Astrocyte of the cerebellum (primary cell): ENCODE measurements at places on chromosomes 16 and 17.
A peak's percentile ranks its signal among the peaks of the same experiment; 100 is the strongest.

DNA sequence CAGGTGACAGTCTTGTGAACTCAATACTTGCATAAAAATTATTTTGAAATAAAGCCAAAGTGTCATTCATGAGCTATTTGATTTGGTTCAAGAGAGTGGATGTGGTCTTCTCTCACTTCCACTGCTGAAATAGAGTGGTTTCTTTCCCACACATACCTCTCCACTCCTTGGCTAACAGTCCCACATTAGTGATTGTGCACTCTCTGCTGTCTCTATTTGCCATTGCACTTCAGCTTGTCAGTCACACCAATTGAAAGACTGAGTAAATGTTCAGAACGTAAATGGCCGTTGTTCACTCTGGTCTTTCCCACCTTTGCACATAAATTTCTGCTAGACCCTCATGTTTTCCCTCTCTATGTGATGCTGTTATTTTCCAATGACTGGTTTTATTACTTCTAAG is 197.5 kb downstream of the FTO start:
- no peak for DNase-seq

GRCh38 chr16:11552440-11552839 is 34.3 kb downstream of the LITAF start:
- DNase-seq, result no peak

DNA sequence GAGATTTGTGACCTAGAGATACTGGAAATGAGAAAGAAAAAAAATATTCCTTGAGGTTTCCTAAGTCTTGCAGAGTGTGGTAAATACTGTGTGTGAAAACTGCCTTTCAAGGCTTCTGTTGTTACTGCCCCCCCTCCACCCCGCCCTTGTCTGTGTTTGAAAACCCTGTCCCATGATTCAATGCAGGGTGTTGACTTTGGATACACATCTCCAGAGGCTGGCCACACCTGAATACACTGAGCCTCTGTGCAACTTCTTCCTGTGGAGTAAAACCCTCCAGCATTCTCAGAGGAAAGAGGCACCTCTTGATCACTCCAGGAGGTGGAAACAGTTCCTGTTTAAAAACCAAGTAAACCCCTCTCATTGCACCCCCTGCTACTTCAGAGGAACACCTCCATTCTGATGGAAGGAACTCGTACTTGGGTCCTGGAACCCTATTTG is 123.0 kb upstream of the CACNG5 start:
- no peak for DNase-seq

DNA sequence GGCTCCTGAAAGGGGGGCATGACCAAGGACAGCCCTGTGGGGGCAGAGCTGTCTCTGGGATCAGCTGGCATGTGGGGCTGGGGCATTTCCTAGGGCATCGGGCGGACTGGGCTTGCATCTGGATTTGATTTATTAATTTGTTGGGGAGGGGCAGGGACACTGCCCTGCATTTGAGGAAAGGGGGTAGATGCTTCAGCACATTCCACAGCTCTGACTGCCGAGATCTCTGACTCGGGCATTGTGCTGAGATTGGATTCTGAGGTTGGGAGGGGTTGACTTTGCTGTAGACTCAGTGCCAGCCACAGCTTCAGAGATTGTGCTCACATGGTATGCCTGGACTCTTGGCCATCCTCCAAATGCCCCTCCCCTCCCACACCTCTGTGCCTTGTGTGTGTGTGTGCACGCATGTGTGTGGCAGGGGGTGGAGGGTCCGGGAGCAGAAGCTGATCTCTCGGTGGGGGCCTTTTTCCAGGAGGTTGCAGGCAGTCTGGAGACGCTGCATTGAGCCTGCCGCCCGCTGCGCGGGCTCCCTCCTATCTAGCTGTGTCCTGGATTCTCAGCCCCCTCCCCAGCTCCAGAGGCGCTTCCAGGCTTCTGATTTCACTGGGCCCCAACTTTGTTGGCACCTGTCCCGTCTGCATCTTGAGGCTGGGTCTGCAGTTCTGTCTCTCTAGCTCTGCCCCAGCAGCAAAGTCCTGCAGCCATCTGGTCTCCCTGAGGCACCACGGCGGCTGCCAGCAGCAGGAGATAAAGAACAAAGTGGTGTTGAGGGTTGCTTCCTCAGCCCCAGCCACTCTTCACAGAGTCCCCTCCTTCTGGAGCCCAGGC is 14.9 kb downstream of the IGFBP4 start:
- peak; percentile 46 for DNase-seq

- no peak for DNase-seq
Observed at GRCh38 chr17:27207073-27207513, 86.8 kb upstream of the WSB1 start.

DNA sequence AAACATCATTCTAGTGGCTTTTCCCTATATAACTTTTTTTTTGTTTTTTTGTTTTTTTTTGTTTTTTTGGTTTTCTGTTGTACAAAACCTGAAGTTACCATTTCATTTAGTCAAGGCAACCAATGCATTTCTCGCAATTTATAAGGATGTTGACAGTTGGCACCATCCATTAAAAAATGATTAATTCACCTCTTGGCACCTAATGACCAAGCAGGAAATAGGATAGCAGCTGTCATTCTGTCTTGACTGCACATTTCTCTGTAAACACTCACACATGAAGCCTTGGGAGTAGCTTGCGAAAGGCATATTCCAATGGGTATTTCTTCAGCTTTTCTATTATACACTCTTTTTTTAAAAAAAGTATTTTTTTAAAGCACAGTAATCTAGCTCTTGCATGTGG is 77.5 kb downstream of the SYCE1L start:
- DNase-seq, result no peak

GRCh38 chr17:33732116-33732515 is 439.0 kb upstream of the ASIC2 start:
- DNase-seq, result no peak

DNA sequence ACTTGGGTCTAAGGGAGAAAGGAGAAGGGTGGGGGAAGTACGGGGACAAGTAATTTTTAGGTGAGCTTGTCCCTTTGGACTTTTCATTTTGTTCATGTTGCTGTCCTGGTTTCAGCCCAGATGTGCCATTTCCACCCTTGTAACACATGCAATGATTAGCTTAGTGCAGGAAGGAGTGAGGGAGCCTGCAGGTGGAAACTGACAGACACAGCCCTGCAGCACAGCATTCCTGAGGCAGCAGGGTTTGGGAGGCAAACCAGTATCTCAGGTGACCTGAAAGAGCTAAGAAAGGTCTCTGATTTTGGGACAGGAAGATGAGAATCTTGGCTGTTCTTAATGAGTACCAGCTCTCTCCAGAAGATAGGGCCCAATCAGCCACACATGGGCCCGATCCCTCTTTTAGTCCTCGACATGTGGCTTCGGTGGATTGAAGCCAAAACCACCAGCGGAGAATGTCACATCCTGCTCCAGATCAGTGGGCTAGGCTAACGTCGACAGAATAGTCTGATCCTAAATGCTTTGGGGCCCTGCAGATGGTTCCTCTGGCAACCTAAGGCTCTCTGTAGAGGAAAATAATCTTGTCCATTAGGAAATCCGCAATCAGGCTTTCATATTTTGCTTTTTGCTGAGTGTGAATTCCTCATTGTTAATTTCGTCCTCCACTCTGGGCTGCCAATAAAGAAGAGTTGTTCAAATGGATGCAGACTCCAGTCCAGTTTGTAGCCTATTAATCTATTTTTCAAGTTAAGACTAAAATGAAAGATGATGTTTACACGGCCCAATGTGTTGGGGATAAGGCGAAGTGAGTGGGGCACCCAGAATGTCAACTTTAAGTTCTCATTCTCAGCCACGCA is 3.8 kb upstream of the RNF157 start:
- no peak for DNase-seq

- no peak for DNase-seq
Observed at GRCh38 chr16:48879223-48880122, 269.5 kb upstream of the N4BP1 start.

GRCh38 chr16:87032554-87032953 is 284.6 kb downstream of the C16orf95 start:
- no peak for DNase-seq

DNA sequence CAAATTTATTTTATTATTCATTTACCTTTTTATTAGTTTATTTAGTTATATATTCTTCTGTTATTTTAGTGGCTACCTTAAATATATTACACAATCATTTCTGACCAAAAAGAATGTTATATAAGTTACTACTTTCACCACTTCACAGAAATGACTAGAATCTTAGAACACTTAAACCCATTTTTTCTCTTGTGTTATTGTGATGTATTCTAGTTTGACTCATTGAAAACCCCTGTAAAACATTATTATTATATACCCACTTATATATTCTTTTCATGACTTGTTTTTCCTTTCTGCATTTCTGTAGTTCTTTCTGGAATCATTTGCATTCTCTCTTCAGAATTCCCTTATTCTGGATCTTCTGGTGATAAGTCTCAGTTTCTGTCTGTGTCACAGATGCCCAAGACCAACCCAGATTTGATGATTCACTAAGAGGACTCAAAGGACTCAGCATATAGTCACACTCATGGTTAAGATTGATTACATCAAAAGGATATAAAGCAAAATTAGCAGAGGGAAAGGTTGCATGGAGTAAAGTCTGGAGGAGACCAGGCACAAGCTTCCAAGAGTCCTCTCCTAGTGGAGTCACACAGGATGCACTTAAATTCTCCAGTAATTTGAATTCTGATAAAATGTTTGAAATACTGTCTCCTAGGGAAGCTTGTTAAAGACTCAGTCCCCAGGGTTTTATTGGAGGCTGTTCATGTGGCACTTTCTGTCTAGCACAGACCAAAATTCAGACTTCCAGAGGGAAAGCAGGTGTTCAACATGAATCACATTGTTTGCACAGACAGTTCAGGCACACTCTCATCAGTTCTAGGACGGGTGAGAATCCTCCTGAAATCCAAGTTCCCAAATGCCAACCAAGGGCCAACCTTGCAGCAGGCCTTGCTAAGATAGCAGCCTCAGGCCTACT is 7.7 kb downstream of the GINS3 start:
- no peak for DNase-seq

DNA sequence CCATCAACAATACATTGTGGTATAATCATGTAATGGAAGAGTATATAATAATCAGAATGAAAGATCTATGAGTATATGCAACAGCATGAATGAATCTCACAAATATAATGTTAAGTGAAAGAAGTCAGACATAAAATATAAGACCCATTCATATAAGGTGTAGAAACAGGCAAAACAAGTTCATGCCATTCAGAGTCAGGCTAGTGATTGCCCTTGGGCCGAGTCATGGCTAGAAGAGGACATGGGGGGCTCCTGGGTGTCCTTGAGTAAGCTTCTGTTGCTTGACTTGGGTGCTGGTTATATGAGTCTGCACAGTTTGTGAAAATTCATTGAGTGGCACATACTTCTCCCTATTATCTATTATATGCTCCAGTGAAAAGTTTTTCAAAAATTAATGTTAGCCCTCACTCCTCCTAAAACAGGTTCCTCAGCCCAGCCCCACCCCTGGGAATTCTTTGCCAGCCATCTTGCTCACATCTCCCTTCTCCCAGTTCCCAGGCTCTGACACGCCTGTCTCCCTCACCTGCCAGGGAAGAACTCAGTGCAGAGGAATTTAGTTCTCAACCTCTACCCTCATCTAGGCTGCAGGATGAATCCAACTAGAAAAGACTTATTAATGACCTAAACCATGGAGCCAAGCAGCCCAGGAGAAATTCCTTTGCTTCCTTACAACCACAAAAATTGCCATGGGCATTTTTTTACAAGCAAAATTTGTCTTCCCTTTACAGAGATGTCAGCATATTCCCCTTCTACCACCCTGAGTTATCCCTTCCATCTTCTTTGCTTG is 52.4 kb upstream of the NFAT5 start:
- DNase-seq, result peak; percentile 58

GRCh38 chr17:48973806-48974205 is 5.4 kb upstream of the GIP start:
- DNase-seq, result no peak

DNA sequence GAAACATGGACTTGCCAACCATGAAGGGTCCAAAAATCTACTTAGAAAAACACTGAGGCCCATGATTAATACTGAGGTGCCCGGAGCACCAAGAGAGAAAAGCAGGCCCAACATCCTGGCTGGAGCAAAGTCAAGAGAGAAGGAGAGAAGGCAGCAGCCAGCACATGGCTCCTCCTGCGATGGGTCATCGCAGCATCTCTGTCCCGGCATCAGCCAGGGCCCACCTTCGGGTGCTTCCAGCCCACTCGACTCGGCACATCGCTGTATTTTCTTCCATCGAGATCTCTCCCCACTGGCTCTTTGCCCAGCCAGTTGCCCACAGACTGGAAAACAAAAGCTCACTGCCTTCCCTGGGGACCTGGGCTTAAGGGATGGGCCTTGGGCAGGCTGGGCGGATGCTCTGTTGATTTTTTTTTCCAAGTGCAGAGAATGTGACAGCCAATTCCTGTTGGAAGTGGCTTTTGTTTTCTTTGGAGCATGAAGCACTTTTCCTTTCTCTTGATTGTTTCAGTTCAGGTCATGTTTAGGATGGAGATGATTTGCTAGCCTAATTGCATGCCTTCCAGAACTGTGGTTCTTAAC is 58.1 kb downstream of the CYB5B start:
- DNase-seq, result peak; percentile 31

DNA sequence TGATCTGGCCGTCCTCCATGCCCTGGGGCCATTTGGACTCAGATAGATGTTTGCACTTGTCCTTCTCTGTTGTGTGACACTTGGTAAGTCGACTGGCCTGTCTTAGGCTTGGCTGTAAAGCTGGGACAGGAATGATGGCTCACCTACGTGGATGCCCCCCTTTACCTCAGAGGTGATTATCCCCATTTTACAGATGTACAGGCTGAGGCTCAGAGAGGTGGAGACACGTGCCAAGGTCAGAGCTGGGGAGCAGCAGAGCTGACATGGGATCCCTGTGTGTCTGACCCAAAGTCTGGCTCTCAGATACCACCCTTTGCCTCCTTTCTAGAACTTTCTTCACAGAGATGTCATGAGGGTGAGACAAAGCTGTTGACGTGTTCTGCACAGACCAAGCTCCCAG is 71.3 kb upstream of the CIBAR2 start:
- no peak for DNase-seq

GRCh38 chr16:65984296-65984695 is 382.2 kb upstream of the CDH5 start:
- DNase-seq, result no peak
